ENCODE measurements at places on chromosomes 6 and 20.

- DNase-seq: no peak
These were observed 132.7 kb upstream of the JAG1 start for GRCh38 chr20:10806539-10806938.

- peak; percentile 58 for DNase-seq
These were observed 142.4 kb downstream of the THBS2 start for GRCh38 chr6:169111203-169111602.

DNA sequence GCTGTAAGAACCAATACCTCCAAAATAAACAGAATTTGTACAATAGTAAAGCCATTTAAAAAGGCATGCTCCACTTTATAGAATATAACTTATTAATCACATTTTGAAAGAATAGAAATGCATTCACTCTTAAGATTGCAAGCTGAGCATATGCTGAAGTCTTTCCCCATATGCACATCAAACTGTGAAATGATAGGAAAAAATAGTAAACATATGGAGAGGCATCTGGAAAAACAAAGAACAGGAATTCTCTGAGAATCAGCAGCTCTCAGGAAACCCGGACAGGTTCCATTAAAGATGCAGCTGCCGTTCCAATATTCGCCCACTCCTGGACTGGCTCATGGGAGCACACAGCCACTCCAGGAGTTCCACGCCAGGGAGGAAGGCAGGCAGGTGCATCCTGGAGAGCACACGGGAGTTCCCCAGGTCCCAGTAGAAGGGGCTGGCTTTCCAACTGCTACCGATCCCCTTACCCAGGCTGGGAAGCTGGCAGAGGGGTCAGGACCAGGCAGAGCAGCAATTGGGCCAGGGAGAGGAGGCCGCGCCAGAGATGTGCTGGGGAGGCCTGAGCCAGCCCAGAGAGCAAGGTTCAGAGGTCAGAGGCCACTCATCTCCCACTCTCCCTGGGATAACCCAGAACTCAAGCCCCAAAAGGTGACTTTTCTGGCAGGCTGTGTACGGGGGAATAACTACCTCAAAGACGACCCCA, 111.1 kb downstream of the DLL1 start:
- DNase-seq: peak; percentile 83

DNA sequence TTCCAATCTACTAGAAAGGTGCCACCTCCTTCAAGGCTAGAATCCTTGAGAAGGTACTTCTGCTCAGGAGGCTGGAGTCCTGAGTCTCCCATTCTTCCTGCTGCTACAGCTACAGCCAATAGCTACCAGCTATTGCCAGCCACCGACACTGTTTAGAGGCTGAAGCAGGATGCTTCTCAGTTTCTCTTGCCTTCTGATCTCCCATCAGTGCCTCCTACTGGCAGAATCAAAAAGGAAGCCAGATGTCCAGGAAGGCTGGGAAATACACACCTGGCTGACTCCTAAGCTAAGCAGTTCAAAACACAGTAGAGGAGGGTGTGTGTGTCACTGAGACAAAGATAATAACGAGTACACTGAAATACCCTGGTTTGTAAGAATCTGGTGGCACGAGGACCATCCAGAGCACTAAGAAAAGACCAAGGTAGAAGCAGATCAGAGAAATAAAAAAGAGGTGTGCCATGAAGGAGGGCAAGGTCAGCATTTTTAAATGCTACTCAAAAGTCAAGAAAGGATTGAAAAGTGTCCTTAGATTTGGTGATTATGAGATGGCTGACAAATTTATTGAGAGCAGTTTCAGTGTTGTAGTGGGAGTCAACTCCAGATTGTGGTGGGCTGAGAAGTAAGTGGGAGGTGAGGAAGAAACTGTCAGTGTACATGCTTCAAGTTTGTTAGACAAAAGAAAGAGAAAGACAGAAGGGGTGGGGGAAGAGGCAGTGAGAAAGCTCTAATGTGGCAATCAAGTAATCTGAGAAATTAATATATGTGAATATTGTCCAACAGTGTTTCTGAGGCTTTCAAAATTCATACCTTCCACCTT, 2.3 kb upstream of the HLA-DMA start:
- no peak for DNase-seq

DNA sequence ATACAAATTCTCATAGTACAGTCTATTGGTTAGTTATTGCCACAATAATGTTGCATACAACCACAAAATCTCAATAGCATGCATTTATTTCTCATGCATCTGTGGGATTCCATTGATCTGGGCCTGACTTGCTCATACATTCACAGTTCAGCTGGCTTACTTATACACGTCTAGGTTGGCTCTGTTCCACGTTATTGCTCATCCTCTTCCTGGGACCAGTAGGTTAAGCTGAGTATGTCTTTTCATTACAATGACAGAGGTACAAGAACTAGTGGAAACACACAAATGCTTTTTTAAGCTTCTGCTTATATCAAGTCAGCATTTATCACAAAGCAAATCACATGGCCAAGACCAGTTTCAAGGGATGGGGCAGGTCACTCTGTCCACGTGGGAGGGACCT, 485.3 kb upstream of the BTBD3 start:
- DNase-seq: no peak

GRCh38 chr20:22684763-22685443, 100.5 kb upstream of the FOXA2 start:
- DNase-seq: no peak

DNA sequence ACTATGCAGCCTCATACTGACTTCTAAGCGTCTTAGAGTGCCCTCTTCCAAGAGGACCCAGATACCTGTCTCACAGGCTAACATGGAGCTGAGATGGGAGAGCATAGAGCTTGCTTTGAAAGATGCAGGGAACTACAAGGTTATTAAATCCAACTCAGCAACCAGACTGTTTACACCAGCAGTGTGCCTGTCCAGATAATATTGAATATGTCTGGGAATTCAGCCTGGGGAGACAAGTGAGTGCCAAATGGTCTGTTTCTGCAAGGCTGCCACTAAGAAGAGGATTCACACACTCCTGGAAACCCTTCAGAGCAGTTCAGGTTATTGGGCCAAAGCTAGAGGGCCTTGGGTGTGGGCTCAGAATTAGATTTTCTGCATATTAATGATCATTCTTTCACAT, 547.8 kb downstream of the PTPRT start:
- no peak for DNase-seq

GRCh38 chr20:62243906-62244515, 5.7 kb downstream of the OSBPL2 start:
- no peak for DNase-seq

GRCh38 chr6:145309842-145310535, 425.3 kb downstream of the EPM2A start:
- no peak for DNase-seq

DNA sequence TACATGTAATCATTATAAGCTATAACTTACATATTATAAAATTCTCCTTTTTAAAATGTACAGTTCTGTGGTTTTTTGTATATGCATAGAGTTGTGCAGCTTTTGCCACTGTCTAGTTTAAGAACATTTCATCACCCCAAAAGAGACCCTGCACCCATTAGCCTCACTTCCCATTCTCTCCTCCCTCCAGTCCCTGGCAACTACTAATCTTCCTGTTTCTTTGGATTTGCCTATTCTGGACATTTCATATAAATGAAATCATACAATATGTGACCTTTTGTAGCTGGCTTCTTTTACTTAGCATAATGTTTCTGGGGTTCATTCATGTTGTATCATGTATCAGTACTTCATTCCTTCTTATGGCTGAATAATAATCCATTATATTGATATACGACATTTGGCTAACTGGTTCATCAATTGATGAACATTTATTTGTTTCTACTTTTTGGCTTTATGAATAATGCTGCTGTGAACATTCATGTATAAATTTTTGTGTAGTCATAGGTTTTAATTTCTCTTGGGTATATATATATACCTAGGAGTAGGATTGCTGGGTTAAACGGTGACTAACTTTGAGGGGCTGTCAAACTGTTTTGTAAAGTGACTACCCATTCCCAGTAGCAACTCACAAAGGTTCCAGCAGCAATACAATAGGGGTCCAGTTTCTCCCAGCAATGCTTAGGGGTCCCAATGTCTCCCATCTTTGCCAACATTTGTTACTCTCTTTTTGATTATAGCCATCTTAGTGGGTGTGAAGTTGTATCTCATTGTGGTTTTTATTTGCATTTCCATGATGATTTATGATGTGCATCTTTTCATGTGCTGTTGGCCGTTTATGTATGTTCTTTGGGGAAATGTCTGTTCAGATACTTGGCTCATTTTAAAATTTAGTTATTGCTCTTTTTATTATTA, 10.7 kb downstream of the PTPRA start:
- DNase-seq: no peak

DNA sequence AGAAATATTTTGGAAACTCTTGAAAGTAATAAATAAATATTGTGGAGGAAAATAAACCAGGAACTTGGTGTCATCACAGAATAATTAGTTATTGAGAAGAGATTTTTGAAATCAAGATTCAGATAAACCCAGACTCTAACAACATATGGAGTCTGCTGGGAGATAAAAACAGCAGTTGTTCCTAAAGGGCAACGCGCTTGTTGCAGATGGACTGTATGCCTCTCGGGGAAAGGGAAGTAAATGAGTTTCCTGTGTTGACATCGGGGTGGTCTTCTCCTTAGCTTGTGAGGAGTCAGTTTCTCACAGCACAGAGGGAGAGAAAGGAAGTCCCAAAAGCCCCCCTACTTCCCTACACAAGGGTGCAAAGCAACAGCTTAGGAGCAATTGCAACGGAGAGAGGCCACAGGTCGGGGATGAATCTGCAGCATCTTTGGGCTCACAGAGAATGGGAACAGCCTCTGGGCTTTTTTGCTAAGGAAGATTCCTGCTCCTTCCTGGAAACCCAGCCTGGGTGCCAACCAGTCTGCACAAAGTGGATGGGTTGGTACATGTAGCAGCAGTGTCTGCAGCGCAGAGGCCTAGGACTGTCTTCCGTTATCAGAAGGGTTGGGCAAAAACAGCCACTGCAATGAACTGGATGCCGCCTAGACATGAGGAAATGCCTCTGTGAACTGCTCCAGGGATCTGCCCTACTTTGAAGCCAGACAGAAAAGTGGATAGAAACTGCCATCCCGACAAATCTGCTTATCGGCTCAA, 603.0 kb upstream of the NRSN1 start:
- no peak for DNase-seq

DNA sequence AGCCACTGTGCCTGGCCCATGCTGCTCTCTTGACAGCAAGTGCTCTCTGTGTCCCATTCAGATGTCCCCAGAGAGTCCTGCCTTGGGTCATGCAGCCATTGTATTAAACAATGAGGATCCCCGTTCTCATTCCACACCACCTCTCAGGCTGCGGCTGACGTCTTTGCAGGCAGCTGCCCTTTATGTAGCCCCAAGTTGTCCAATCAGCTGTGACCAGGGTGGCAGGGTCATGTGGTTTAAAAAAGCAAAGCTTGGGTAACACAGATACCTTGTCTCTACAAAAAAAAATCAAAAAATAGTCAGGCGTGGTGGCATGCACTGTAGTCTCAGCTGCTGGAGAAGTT, 13.2 kb downstream of the GCNT2 start:
- DNase-seq: no peak

- no peak for DNase-seq
These were observed 206.4 kb upstream of the CITED2 start for GRCh38 chr6:139580592-139581484.

DNA sequence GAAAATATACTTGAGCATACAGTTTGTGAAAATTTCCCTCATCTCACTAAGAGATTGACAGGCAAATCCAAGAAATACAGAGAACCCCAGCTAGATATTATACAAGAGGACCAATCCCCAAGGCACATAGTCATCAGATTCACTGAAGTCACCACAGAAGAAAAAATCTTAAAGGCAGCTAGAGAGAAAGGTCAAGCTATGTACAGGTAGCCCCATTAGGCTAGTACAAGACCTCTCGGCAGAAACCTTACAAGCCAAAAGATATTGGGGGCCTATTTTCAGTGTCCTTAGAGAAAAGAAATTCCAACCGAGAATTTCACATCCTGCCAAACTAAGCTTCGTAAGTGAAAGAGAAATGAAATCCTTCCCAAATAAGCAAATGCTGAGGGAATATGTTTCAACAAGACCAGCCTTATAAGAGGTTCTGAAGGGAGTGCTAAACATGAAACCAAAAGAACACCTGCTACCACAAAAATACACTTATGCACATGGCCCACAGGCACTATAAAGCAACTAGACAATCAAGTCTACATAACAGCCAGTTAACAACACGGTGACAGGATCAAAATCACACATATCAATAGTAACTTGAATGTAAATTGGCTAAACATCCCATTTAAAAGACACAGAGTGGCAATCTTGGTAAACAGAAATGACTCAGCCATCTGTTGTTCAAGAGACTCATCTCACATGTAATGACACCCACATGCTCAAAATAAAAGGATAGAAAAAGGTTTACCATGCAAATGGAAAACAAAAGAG, 96.3 kb downstream of the FHL5 start:
- DNase-seq: no peak

DNA sequence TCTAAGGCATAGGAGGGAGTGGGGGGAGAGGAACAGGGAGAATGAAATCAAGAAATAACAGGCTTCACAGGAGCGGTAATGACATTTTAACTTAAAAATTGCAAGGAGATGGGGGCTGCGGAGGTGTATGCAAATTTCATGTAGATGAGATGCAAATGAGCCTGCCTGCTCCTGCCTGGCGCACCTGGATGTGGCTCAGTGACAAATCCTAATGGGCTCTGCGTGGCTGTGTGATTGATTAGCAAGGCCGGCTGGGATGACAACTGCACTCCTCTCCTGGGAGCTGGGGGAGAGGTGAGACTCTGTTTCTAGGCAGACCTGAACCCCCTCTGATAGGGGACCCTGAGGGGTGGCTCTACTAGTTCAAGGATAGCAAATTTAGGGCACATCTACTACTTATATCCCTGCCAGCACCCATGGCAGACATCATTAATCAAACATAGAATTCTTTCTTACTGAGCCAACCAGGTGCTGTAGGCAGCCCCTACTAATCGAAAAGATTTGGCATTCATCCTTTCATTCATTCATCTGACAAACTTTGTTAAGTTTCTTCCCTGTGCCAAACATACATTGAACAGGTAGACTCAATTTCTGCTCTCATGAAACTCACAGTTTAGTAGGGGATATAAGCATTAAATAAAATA, 38.4 kb upstream of the TGM2 start:
- no peak for DNase-seq

GRCh38 chr6:167918548-167919278, 78.8 kb upstream of the KIF25 start:
- no peak for DNase-seq

Data from vagina (tissue), 2 donors.